ENCODE measurements at places on chromosomes 5 and 9. TPM values are rescaled to one million over a fixed set of nuclear protein-coding genes. Genes with fewer than 3 reads are reported as not detected.

Gene PAEP
- 0.21 TPM for total RNA-seq

GRCh38 chr9:107142896-107143603 lies 140.0 kb upstream of the RAD23B start:
- DNase-seq: no peak

- DNase-seq: no peak
Measured at GRCh38 chr9:123417289-123418051, 61.5 kb downstream of the CRB2 start.

GRCh38 chr9:73327149-73327548 lies 175.5 kb downstream of the ANXA1 start:
- DNase-seq: no peak

DNA sequence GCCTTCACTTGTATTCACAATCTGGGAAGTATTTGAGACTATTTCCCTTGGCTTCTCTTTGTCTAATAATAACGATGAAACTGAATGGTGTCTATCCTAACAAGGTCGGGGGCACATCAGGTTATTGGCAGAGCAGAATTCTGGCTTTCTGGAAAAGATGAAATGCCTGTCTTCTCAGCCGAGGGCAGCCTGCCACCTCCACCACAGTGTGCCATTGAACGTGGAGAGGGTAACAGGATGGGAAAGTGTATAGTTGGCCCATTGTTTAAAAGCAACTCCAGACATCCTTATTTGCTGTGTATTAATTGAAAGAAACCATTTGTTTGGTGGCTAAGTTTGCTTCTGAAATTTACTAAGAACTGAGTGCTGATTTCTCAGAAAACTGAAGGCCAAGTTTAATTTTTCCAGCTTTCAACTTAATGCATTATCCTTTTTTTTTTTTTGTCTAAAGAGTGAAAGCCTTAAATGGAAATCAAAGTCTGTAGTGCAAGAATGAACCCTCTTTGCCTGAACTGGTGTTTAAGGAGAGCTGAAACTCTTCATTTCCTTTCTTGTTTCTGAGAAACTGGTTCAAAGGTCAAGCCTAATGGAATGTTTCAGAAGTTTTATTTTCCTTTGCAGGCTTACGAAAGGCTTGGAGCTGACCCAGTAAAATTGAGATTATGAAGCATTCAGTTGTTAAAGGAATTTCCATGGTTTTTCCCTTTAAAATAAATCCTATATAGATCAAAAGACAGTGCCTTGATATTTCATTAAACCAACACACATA lies 563.7 kb upstream of the DAP start:
- DNase-seq: no peak

- no peak for DNase-seq
Measured at GRCh38 chr9:100794738-100795269, 216.9 kb downstream of the CAVIN4 start.

All from kidney epithelial cell (primary cell).